ENCODE measurements at places on chromosomes 6 and 20.

GRCh38 chr6:162056745-162057144 is 670.8 kb downstream of the PRKN start:
- peak; percentile 54 for DNase-seq

- DNase-seq, result no peak
Measured at GRCh38 chr6:8814440-8815000, 379.2 kb upstream of the SLC35B3 start.

GRCh38 chr20:1621316-1621715 is 1.5 kb upstream of the SIRPB1 start:
- DNase-seq, result no peak

DNA sequence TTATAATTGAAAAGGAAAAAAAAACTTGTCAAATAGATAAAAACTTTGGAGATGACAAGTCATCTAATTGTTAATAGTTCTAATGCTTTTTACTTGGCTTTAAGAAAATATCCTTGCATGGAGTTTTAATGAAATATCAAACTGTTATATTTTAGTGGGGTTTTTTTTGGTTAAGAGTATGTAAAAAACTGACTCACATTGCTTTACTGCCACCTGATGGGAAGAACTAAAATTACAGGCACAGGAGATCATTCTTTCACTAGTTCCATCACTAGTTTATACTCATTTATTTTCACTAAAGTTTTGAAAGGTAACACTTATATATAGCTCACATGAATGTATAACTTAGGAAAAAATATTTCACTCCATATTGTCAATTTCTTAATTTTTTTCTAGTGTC is 309.1 kb downstream of the LMBRD1 start:
- no peak for DNase-seq

DNA sequence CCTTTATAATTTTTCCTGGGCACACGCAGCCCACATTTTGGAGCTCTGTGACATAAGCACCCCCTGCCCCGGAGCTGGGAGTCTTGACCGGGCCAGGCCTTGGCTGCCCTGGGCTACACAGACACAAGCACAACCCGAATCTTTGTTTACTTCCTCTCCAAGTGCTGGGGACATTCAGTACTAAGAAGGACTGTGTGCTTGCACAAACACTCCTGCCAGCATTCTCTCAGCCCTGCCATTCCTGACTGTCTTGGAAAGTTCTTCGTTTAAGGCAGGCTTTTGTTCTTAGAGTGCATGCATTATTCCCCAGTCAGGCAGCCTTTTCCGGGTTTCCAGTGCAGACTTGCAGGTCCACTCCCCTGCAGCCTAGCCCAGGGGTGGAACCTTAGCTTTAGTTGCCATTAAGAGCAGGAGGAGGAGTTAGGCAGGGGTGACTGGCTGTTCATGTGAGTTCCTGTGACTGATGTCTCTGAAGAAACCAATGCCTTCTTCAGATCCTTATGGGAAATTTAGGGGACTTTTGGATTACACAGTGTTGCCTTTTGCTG is 28.6 kb downstream of the FOXO3 start:
- peak; percentile 87 for DNase-seq

DNA sequence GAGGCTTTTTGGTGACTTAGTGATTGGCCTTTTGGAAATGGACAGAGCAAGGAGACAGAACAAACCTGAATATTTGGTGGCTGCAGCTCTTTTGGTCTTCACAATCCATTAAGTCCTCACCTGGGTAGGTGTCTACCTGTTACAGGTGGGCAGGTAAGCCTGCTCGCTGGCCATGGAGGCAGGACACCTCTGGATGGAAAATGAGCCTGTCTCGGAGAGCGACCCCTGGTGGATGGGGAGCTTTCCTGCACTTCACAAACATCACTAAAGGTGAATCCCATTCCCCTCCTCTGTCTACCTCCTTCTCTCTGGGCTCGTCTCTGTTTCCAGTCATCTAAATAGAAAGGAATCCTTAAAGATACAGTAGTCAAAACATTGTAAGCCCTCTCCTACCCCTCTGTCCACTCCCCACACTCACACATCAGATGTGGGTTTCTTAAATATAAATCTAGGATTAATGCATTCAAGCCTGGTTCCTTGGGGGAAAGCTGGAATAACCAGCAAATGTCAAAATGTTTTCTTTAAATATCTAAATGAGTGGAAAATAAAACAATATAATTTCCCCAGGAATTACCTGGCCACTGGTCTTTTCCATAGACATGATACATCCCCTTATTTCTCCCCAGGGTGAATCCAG is 304.9 kb downstream of the CDH26 start:
- DNase-seq, result peak; percentile 56

Data from Right ventricle myocardium superior (tissue), 1 donor.